ENCODE measurements at places on chromosomes 13 and 19.

- no peak for DNase-seq
These were observed 392.9 kb downstream of the PCDH9 start for GRCh38 chr13:66837246-66837645.

GRCh38 chr13:31733647-31734046, 5.7 kb upstream of the RXFP2 start:
- no peak for DNase-seq

- peak; percentile 63 for DNase-seq
These were observed 37.5 kb downstream of the SUGP2 start for GRCh38 chr19:18995804-18996241.

- no peak for DNase-seq
These were observed 22.5 kb downstream of the MAP2K2 start for GRCh38 chr19:4101496-4101770.

- no peak for DNase-seq
These were observed 1369.8 kb downstream of the PCDH9 start for GRCh38 chr13:65860306-65860705.

DNA sequence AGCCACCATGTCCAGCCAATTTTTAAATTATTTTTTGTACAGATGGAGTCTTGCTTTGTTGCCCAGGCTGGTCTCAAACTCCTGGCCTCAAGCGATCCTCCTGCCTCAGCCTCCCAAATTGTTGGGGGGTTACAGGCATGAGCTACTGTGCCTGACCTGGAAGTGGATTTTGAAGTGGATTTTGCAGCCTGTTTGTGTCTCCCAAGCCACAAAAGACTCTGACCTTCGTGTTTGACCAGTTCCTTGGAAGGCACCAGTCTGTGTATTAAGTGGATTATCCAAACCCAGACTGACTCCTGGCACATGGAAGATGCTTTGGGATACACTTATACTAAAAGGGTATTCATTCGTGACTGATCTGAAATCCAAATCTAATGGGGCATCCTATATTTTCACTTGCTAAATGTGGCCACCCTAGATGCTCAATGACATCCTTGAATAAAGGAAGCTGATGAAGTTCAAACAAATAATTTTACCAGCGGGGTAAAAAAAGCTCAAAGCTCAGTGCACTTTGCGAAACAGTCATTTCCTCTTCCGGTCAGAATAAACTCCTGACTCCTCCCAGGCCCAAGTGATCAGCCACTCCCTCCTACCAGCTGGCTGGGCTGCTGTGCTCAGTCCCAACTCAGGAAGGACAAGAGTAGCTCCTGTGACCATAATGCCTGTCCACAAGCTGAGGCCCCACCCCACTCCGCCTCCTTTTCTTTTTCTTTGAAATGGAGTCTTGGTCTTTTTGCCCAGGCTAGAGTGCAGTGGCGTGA, 32.6 kb upstream of the GATAD2A start:
- DNase-seq: no peak

- DNase-seq: no peak
These were observed 22.1 kb downstream of the ADPRHL1 start for GRCh38 chr13:113431171-113431570.

Measured in GM04504 (cell line).